ENCODE measurements at places on chromosomes 7 and 10.

- no peak for DNase-seq
Measured at GRCh38 chr7:68748934-68749900, 849.1 kb upstream of the AUTS2 start.

- DNase-seq, result no peak
Measured at GRCh38 chr7:107946451-107946850, 55.5 kb downstream of the DLD start.

GRCh38 chr7:16300361-16300895 is 120.9 kb downstream of the CRPPA start:
- no peak for DNase-seq

DNA sequence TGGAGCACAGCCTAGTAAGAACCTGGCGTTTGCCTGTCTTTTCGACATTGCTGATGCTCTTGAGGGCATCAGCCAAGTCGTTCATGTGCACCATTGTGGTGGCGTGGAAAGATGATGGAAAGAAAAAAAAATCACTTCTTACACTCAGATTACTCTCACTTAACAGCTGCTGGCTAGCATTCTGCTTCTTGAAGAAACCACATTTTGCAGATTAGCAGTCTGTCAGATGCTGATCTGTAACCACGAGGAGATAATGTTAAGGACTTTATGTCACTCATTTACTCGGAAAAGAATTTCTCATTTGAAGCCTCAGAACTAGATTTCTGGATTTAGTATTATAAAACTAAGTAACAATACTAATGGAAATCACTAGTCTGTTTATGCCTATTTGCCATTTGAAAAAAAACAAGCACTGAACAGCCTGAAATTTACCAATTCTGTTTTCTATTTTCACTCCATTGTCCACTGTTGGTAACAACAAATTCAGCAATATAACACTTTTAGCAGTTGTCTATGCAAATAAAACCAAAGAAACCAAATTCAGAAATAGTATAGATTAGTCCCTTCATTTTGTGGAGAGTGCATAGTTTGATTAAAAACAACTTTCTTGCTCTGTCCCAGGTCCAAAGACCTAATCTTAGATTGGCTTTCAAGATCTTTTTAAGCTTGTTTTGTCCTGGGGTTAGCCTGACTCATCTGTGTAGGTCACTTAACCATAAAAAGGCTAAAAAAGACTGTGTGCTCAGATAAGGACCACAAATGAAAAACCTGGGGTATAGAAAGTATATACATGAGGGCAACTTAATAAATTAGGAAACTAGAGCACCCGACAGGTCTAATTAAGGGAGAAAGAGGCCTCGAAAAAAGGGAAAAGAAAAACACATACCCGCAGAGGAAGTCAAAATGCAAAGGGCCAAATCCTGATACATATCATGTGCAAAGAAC is 67.5 kb downstream of the NT5C2 start:
- no peak for DNase-seq

DNA sequence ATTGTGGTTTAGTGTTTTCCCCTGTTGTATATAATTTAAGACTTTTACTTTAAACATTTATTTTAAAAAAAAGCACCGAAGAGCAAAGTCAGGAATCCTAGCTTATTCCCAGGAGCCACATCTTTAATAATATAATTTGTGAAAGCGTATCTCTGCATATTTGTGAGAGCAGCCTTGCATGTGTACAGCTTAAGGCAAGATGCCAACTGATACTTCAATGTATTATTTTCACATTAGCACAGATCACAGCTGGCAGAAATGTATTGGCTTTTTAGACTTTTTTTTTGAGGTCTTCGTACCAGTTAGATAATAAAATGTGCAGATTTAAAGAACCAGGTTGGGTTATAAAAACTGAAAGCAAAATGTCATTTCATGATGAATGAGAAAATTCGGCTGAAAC is 845.7 kb upstream of the POT1 start:
- DNase-seq, result no peak

GRCh38 chr10:42954766-42955492 is 121.9 kb upstream of the RET start:
- no peak for DNase-seq

DNA sequence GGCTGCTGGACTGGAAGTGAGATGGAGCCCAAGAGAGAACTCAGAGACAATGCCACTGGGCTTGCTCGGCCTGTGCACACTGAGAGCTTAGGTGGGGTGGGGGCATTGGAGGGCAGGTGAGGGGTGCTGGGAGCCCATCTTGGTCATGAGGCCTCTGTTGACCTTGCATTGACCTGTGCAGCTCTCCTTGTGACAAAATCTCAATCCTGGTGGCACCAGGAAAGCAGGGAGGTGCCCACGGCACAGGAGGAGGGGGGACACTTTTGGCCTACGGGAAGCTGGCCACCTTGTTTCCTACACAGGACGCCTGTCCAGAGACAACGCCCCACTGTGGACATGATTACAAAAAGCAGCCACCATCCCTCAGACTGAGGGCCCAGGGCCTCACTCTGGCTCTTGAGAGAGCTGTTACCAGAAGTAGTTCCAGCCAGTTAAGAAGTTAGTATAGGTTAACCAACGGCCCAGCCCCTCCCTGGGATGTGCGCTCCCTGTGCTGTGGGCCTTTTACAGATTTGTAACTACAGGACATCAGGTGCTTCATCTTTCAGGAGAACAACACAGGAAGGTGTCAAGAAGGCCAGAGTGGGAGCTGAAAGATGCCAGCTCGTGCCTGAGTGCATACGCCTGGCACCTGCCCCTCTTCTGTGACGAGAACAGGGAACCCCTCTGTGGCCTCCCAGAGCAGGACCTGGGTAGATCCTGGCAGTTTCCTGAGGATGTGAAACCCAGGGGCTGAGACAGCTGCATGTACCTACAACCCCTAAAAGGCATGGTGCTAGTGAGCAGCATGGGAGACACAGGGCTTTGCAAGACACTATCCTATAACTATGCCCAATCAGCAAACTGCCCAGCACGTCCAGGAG is 10.3 kb downstream of the PKD1L1 start:
- DNase-seq, result no peak

All from ureter (tissue), 1 donor.